ENCODE measurements at places on chromosomes 2 and 18.

GRCh38 chr2:156647377-156648010, 211.3 kb downstream of the GPD2 start:
- DNase-seq = no peak

GRCh38 chr2:20667531-20668401, 822 bp downstream of the GDF7 start:
- peak; percentile 31 for DNase-seq

GRCh38 chr2:28358668-28359201, 33.9 kb upstream of the FOSL2 start:
- no peak for DNase-seq

- DNase-seq = no peak
These were observed 61.1 kb downstream of the AGAP1 start for GRCh38 chr2:235554936-235555335.

DNA sequence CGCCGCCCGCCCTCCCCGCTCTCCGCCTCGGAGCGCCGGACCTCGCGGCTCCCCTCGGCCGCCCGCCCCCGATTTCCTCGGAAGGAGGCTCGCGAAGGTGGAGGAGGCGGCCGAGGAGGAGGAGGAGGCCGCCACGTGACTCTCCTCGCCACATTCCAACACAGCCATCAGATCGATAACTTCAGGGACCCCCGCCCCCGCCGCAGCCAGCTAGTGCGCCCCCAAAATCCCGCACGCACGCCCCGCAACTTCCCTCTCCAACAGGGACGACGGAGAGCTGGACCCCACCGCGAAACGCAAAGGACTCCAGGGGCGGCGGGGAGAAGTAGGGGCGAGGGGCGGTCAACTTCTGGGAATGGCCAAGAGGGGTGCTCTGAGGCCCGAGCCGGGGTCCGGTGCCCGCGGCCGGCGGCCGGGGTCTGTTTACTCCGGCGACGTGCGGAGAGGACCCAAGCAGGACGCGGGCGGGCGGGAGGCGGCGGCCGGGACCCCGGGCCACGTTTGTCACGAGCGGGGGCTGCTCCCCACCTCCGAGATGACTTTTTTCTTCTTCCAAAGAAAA, 2.0 kb downstream of the ZNF521 start:
- no peak for DNase-seq

GRCh38 chr2:136310797-136311603, 193.1 kb upstream of the CXCR4 start:
- no peak for DNase-seq

DNA sequence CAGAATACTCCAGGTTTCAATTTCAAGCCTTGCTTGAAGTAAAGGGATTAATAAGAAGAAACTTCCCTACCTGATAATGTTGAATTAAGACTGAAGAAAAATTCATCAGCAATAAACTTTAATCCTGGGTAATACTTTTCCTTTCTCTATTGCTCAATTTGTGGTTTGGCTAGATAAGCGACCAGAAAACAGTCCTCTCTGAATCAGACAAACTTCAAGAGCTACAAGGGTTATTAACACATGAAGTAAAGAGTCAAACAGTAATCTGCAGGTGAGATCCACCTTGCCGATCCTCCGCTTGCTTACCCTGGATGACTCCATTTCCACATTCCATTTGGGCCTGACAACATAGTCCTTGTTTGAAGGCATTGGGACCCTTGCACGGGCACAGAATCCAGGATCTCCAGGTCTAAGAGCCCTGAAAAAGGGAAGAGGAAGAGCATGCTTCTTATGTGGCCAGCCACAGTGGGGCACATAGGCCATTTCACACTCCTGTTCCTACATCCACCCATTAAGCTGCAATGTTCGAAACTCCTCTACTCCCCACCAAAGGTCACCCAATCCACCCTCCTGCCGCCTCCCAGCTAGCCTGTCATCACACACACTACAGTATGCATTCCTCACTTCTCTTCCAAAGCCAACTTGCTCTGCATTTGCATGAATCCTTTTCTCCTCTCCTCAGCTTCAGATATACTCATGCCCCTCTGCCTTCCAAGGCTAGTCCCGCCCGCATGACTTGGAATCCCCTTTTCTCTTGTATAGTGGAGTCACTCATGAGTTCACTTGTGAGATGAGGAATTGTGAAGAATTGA, 39.8 kb downstream of the IWS1 start:
- no peak for DNase-seq

- DNase-seq = no peak
These were observed 11.2 kb upstream of the CXXC1 start for GRCh38 chr18:50298443-50299284.

DNA sequence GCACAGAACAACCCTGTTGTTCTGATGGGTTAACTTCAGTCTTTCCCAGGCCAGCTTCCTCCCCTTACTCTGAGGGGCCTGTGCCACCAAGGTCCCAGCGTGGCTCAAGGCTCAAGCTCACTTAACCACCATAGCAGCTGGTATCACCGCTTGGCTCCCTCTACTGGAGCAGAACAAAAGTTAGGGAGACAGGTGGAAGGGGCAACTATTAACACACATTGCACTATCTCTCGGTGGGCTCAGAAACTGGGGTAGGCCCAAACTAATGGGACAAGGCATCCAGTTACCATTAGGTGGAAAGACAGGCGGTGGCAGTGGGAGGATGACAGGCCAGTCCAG, 88.7 kb upstream of the ATL2 start:
- peak; percentile 77 for DNase-seq

DNA sequence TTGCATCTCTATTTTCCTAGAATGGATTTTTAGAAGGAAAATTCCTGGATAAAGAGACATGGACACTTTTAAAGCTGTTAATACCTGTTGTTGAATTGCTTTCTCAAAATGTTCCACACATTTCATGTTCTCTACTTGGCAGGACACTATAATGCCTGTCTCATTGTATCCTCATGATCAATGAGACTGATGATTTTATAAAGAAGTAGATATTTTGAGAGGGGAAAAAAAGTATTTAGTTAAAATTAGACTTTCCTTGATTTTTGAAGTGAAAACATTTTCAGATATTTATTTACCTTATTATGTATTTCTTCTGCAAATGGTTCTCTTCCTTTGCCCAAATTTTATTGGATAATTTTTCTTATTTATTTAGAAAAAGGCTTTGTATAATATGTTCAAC, 242.5 kb downstream of the MYCN start:
- DNase-seq = no peak

DNA sequence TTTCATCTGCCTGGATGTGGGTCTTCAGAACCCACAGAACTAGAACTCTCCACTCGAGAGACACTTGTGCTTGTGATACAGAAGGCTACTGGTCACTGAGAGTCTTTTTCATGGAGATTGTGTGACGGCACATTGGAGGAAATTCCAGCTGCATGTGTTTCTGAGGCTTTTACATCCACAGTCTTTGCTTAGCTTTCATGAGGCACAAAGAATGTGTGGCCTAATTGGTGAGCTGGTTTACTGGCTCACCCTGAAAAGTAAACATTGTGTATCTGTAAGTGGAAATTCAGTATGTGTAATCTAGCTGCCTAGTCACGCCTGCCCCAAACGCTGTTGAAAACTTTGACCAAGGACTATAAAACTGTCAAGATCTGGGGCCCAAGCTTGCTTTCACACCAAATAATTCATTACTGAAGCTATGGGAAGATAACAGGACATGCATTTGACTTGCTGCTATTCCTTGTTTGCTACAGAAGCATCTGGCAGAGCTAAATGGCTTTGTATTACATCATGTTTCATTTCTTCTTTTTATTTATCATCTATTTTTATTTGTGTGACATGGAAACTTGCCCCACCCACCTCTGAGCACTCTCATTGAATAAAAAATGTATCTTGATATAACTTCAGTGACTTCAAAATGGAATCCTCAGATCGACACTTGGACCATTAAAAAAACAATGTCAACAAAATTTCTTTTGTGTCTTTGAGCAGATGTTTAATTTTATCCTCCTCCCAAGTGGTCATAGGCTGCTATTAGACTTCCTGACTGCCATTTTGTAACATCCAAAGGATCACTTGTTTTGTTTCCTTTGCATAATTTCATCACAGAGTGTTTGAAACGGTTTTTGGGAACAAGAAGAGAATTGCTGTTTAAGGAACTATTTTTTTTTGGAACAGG, 80.2 kb downstream of the EFEMP1 start:
- DNase-seq = peak; percentile 89

Data from stomach (tissue), 19 donors.